ENCODE measurements at places on chromosomes 12 and 14.
A peak's percentile ranks its signal among the peaks of the same experiment; 100 is the strongest.

DNA sequence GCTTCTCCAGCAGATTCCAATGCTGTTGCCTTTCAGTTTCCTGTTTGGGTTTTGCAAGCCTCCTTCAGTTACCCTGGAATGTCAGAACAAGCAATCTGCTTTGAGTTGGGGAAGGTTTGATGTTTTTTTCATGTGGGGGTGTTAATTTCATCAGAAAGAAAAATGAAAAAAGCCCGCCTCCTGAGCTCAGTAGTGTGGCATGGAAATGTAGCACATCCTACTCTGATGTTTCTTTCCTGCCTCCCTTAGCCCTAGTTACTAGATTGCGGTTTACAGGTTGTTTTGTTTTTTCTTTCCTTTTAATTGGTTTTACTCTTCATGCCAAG is 22.6 kb downstream of the IFNG-AS1 start:
- DNase-seq: no peak

DNA sequence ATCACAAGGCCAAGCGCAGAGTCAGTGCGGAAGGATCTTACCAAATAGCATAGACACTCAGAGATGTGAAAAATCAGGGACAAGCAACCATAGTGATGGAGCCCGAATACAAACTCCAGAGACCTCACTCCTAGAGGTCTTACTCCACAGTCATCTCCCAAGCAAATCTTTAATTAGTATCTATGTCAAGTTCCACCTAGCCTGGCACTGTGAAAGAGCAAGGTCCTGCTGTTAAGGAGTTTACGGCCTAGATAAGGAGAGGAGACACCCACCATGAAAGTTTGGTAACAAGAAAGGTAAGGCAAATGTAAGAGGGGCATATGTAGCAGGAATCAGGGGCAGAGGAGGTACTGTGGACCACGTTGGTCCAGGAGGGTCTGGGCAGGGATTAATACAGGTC is 7.4 kb upstream of the PLEKHG6 start:
- no peak for DNase-seq

DNA sequence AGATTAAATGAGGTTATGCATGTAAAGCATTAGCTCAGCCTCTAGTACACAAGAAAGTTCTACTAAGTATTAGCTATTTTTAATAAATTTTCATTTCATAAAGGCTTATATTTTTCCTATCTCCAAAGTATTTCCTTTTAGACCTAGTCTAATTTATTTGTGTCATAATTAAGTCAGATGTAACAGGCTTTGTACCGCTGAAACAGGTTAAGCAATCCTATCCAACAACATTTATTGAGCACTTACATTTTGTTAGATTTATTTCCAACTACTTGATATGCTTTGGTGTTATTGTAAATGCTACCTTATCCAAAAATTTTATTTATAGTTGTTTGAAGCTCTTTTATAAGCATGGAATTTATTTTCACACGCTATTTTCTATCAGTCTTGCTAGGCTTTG is 1.8 kb upstream of the PARP2 start:
- DNase-seq: no peak

DNA sequence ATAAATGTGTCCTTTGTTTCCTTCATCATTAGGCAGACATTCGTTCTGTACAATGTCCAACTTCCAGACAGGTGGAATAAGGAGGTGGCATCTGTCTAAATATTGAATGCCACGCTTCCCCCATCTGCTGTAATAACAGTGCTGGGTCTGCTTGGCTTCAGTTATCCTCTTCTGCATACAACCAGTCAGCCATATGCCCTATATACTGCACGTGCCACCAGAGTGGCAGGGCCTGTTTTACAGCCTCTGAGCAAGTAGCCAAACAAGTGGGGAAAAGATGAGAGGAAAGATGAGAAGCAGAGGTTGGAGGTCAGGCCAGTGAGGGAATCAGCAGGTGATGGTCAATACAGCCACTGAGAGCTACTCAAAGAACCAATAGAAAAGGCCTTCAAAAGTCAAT is 55.4 kb downstream of the OTX2 start:
- DNase-seq: no peak

- DNase-seq: no peak
Observed at GRCh38 chr12:11015775-11016430, 6.5 kb downstream of the TAS2R19 start.

DNA sequence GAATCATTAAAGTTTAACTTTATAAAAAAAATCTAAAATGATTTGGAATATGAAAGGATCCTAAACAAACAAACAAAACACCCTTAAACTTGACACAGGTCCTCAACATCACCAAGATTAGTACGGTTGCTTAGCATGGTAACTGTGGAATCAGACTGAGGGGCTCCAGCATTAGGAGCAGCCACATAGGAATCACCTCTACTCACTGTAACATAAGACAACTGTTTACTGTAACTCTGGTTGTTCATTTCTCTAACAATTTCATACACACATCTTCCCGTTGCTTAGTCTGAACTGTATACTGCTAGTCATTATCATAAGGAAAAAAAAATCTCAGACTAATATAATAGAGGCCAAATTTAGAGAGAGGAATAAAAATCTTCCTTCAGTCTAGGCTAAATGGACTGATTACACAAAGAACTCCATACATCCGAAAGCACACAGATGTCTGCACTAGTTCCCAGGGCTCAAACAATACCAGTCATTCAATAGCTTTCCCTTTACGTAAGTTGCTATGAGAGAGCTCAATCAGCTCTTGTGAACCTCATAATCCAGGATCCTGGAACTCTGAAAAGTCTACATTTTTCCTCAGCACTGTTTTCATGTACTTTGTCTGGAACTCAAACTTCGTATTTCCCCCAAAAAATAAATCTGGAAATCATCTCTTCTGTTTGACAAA is 26.0 kb downstream of the LRP6 start:
- peak; percentile 45 for DNase-seq

DNA sequence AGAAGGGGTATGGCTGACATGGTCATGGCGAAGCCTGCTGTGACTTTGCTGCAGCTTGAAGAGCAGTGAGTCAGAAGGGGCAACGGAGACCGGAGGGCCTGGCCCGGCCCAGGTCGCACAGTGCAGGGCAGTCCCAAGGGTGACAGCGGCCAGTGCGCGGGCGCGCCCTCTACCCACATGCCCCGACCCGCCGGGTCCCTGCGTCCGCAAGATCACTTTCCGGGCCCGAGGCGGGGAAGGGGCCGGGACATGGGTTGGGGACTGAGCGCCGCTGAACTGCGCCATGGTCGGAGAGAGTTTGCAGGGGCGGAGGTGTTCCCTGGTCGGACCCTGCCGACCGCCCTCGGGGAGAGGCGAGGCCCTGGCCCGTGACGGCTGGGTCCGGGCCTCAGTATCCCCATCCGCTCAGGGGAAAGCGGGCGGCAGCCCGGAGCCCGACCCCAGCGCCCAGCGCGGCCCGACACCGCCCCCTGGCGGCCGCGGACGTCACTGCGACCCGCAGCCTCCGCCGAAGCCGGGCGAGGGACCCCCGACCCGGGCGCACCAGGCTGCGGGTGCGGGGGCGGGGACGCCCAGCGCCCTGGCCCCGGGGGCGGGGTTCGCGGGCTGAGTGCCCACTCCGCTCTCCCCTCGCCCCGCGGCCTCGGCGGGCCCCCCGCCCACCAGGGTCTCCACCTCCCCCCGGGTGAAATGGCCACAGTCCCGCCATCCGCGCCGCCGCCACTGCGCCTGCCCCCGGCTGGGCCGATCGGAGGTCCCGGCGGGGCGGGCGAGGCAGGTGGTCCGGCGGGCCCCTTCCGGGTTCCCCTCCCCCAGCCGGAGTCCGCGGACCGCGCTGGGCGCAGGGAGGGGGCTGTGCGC is 7.2 kb upstream of the ANKRD9 start:
- peak; percentile 49 for DNase-seq

All from hippocampal formation (tissue), 2 donors.